ENCODE measurements at places on chromosomes 2 and 18.

GRCh38 chr2:108553209-108553919 lies 19.1 kb downstream of the LIMS1 start:
- DNase-seq: no peak

GRCh38 chr2:121532894-121533293 lies 2.2 kb downstream of the RNU4ATAC start:
- no peak for DNase-seq

DNA sequence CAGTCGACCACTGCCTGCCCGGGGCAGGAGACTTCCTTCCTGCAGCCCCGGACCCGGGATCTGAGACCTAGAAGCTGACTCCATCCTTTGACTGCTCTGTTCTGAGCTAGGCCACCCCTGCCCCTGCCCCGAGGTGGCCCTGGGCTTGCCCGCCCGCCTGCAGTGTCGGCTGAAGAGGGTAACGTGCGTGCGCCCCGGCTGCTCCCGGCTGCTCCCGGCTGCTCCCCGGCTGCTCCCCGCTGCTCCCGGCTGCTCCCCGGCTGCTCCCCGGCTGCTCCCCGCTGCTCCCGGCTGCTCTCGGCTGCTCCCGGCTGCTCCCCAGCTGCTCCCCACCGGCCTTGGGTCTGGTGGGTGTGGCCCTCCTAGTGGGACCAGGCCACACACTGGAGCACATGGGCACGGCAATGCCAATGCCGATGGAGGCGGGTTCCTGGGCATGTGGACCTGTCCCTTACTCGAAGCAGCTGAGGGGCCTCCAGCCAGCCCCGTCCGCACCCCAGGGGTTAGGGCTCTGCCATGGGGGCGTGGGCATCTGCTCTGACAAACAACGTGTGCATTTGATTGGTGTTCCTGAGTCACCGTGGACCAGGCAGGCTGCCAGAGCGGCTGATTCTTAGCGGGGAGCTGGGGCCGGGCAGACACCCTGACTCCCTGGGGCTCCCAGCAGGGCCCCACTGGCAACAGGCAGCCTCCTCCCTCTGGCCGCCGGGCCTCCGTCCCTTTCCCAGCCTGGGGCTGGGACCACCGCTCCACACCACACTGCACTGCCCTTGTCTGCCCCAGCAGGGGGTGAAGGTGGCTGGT lies 2.0 kb upstream of the GAL3ST2 start:
- DNase-seq: peak; percentile 75

GRCh38 chr2:5969303-5969702 lies 277.1 kb downstream of the SOX11 start:
- no peak for DNase-seq

DNA sequence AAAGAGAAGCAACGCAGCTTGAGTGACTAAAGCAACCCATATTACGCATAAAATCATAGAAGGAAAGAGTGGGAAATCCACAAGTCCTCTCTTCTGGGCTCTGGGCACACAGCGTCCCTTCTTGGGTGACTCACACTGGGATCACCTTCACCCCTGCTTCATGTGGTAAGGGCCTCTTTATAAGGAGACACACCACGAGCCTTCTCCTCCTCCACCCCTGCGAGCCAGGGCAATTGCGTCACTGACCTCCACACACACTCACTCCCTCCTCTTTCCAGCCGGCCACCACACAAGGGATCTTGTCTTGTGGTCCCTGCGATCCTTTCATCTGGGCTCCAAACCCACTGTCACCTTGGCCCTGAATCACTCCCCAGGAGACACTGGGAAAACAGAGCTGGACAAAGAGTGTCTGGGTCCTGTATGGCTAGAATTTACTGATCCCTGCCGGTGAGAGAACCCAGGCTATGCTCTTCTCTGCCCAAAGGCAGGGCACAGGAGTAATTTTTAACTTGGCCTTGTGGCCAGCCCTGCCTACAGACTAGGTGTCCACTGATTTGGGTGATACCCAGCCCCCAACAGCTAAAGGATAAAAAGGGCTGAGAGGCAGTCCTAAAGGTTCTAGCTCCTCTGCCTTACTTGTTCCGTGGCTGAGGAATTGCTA lies 35.3 kb downstream of the NHEJ1 start:
- peak; percentile 71 for DNase-seq

- no peak for DNase-seq
Measured at GRCh38 chr2:219073413-219074129, 12.8 kb upstream of the IHH start.

Data from T1000 (cell line).